Activated CD4-positive, alpha-beta T cell treated with anti-CD3 and anti-CD28 coated beads, Interleukin-2, amount 50 U/mL, for 48 hours (primary cell): ENCODE measurements at places on chromosomes 7 and 10.

DNA sequence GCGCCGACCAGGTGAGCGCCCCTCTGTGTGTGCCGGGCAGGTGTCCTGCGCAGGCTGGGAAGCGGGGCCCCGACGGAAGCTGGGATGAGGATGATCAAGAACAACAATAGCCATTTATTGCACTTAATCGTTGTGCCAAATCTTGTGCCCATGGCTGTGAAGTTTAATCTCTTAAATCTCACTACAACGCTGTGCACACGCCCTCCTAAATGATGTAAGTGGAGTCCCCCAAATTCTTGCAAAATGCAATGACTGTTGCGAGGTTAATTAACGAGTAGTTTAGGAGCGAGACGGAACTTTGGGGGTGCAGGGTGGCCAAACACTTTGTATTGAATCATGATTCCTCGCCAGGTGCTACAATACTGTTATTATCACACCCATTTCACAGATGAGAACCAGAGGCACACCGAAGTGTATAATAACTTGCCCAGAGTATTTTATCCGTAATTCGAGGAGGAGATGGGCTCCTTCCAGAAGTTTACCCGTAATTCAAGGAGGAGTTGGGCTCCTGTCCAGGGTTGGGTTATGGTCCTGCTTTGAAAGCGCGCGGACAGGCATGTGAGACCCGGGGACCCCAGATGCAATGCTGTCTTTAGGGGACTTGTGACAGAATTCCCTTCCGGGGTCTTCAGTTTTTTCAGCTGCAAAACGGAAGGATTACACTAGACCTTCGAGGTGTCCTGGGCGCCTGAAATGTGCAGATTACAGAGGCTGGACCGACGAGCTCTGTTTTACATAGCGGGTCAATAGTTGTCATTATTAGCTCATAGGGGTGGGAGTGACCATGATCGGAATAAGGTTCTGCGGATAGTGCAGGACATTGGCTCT is 1.0 kb downstream of the FFAR4 start:
- no peak for DNase-seq

- no peak for DNase-seq
Observed at GRCh38 chr10:15251791-15252380, 83.4 kb upstream of the NMT2 start.

GRCh38 chr7:107874605-107875446 is 16.2 kb upstream of the DLD start:
- peak; percentile 43 for DNase-seq

DNA sequence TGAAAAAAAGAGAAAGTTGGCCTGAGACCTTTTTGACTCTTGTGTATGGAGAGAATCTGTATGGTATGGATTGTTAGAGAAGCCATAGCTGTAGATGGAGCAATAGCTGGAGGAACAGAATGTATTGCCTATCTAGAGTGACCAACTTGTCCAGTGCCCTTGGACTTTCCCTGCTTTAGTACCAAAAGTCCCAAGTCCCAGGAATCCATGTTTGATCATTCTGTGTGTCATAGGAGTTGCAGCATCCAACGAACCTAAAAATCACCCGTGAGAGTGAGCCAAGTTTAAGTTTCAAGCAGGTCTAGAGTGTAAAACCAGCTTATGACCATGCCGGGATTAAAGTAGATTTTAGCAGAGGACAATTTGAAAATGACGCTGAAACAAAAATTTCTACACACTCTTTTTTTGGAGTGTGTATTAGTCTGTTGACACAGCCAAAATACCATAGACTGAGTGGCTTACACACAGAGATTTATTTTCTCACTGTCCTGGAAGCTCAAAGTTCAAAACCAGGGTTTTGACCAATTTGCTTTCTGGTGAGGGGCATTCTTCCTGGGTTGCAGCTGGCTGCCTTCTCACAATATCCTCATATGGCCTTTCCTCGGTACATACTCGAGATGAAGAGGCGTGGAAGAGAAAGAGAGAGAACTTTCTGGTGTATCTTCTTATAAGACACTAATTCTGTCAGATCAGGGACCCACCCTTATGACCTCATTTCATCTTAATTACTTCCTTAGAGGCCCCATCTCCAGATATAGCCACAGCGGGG is 36.9 kb upstream of the ZNF518A start:
- no peak for DNase-seq

DNA sequence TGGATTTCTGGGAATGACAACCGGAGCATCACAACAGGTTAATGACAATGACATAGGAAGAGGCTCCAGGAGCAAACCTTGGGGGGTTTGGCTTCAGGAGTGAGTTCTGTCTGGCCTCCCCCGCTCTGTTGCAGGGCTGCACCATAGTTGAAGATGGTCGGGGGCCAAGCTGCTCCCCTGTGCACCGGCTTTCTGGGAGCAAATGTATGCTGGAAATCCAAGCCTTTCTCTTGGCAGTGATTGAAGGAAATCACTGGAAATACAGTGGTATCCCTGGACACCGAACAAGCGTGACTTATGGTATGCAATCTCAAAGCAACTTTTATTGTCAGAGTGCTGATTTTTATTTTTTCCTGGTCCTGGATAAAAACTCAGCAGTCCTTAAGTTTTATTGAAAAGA is 251.9 kb upstream of the ZNF32 start:
- no peak for DNase-seq

- DNase-seq, result no peak
Observed at GRCh38 chr10:71015674-71016073, 127.3 kb upstream of the PCBD1 start.

DNA sequence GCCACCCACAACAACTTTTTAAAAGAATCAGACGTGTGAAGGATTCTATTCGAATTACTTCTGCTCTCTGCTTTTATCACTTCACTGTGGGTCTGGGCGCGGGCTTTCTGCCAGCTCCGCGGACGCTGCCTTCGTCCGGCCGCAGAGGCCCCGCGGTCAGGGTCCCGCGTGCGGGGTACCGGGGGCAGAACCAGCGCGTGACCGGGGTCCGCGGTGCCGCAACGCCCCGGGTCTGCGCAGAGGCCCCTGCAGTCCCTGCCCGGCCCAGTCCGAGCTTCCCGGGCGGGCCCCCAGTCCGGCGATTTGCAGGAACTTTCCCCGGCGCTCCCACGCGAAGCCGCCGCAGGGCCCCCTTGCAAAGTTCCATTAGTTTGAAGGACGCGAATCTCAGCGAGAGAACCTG is 461 bp upstream of the HTRA1 start:
- no peak for DNase-seq

- peak; percentile 17 for DNase-seq
Observed at GRCh38 chr10:12252882-12253546, 57.0 kb downstream of the CDC123 start.

DNA sequence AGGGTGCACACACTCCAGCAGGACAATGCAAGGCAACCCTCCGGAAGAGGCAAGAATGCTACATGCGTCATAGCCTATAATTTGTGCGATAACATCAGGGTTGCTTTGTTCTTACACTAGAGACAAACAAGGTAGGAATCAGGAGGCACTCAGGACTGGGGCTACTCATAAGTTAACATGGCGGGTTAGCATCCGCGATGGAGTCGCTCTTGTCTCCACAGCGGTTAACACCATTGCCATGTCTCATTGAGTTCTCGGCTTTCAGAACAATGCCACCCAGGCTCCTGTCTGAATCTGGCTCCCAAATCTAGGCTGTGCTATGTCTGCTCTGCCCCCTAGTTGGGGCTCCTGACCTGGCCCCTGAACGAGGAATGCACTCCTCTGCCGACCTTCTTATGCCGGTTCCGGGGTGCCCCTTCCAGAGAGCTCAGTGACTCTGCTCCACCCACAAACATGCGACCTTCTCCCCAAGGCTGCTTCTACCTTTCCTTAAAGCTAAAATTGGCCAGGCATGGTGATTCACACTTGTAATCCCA is 24.9 kb upstream of the SLF2 start:
- no peak for DNase-seq

- no peak for DNase-seq
Observed at GRCh38 chr7:48107926-48108472, 18.9 kb downstream of the UPP1 start.

DNA sequence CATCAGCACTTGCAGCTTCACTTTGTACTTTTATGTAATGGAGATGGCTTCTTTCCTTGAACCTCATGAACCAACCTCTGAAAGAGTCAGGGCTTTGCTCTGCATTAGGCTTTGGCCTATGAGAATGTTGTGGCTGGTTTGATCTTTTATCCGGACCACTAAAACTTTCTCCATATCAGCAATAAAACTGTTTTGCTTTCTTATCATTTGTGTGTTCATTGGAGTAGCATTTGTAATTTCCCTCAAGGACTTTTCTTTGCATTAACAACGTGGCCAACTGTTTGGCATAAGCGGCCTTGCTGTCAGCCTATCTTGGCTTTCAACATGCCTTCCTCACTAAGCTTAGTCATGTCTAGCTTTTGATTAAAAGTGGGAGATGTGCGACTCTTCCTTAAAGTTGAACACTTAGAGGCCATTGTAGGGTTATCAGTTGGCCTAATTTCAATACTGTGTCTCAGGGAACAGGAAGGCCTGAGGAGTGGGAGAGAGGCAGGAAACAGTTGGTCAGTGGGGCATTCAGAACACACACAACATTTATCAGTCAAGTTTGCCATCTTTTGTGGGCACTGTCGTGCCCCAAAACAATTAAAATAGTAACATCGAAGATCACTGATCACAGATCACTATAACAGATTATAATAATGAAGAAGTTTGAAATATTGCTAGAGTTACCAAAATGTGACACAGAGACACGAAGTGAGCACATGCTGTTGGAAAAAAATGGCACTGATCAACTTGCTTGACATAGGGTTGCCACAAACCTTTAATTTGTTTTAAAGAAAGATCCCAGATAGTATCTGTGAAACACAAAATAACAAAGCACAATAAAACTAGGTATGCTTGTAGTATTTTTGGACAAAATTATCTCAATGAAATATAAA is 64.7 kb downstream of the NRF1 start:
- no peak for DNase-seq

- DNase-seq, result no peak
Observed at GRCh38 chr7:83701736-83702135, 52.8 kb upstream of the SEMA3E start.

GRCh38 chr7:18019555-18019954 is 8.1 kb downstream of the PRPS1L1 start:
- no peak for DNase-seq

- no peak for DNase-seq
Observed at GRCh38 chr7:64873155-64873500, 29.9 kb upstream of the ZNF273 start.

GRCh38 chr10:132253092-132253687 is 54.6 kb downstream of the STK32C start:
- DNase-seq, result no peak

GRCh38 chr7:101589052-101589451 is 40.0 kb downstream of the MYL10 start:
- DNase-seq, result no peak

GRCh38 chr10:48522011-48522765 is 82.7 kb downstream of the ARHGAP22 start:
- no peak for DNase-seq

- no peak for DNase-seq
Observed at GRCh38 chr7:106501605-106502580, 159.1 kb downstream of the CCDC71L start.

- no peak for DNase-seq
Observed at GRCh38 chr7:38179776-38180226, 1.8 kb downstream of the STARD3NL start.

DNA sequence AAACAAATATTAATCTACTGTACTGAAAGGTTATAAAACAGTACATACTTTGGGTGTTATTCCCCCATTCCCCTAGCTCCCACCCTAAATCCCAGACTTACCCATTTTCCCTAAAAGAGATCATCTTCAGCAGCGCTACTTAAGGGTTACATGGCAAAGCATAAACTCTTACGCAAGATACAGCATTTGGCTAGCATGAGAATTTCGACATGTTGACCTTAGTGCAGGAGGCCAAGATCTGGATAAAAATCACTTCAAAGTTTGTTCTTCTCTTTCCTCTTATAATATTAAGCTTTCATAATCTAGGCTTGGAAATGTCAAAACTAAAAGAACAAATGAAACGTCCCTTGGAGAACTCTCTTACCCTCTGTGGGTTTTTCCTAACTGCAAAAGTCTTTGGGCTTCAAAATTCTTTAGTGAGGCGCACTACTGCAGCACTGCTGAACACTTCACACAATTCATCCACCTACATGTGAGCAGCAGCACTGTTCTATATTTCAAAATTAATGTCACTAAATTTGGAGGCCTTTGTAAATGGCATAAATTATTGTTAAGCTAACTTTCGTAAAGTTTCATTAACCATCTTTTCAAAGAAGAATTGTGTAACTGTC is 59.5 kb upstream of the PDLIM1 start:
- DNase-seq, result no peak

- DNase-seq, result peak; percentile 45
Observed at GRCh38 chr10:6140965-6141295, 52.1 kb downstream of the RBM17 start.

- no peak for DNase-seq
Observed at GRCh38 chr10:29420744-29421143, 131.9 kb downstream of the LYZL1 start.

DNA sequence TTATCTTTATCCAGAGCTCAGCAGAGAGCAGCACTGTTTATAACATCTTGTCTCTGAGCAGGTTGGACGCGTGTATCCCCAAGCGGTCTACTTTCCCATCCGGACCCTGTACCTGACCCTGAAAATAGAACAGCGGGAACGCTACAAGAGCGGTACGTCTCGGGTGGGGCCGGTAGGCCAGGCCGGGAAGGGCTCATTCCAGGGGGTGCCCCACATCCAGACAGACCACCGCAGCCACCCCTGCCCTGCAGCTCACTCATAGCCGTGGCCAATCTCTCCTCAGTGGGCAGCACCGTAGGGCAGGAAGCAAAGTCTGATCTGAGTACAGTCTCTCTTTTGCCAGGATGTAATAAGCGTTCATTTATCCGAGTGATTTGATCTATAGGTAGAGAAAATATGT is 113.7 kb downstream of the TRRAP start:
- no peak for DNase-seq

DNA sequence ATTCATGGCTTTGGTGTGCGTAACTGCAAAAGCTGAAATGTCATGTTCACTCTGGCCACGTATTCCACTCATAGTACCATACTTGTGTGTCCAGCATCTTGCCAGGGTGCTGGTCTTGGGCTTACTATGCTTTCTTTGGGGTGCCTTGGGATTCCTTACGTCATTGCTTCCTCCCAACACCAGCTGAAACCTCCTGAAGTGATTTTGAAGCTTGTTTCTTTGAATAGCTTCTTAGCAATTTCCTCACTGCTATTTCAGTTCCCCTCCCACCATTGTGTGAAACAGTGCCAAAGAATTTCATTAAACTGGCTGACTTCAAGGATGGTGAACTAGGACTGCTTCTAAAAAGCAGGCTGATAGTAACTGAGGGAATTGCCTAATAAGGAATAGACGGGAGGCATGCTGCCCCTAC is 36.9 kb downstream of the ENTPD1 start:
- DNase-seq, result no peak

DNA sequence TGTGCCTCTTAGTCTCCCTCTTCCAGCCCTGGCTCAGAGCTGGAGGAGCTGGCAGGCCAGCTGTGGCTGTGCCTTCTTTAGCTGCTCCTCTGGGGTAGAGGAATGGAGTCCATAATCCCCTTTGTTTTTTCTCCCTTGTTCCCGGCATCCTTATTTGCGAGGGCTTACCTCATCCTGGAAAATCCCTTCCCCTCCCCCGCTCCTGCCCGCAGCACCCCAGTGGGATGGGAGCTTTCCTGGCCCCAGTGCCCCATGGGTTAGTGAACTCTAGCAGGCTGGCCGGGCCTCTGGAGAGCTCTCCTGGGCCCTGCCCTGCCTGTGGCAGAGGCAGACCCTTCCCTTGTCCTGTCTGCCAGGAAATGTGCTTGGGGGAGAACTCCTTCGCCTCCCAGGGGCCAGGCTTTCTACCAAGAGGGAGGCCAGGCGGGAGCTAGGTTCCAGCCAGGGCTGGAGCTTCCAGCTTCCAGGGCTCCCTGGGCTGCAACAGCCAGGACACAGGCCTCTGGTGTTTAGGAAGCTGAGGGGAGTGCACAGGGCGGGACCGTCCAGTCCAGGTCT is 16.5 kb upstream of the TRIM8 start:
- DNase-seq, result no peak
